ENCODE measurements at places on chromosomes 12 and 14.

- peak; percentile 31 for DNase-seq
These were observed 9.2 kb downstream of the HOXC8 start for GRCh38 chr12:54017878-54018467.

GRCh38 chr12:130254461-130255276 is 83.0 kb upstream of the PIWIL1 start:
- no peak for DNase-seq

DNA sequence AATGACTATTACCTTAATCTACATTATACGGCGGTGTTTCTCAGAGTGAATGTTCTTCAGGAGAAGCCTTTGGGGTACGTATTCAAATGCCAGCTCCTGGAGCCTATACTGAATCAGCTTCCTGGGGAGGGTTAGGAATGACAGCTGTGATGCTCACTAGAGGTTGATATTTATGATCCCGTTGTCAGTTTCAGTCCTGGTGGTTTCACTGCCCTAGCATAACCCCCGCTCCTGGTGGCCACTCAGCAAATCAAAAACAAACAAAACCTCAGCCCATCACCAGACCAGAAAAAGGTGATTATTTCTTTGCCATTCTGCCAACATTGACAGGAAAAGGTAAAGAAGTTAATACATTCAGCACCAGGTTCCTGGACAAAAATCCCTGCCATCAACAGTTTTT is 136.5 kb upstream of the CRY1 start:
- no peak for DNase-seq

DNA sequence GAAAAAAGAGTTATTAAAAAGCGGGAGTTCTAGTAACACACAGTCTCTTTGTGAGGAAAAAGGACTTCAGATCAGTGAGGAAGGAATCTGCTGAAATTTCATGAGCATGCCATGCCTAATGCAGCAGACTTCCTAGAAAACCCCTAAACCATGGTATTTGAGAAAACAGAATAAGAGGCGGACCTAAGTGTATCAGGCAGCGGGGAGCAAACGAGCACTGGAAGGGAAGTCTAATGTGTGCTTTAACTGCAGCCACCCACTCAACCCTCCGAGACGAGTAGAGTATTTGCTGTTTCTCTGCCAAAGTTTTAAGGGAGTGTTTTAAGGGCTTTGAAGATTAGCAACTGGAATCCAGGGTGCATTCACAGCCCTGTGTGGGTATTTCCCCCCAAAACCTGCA is 36.5 kb downstream of the ACADS start:
- DNase-seq: no peak

DNA sequence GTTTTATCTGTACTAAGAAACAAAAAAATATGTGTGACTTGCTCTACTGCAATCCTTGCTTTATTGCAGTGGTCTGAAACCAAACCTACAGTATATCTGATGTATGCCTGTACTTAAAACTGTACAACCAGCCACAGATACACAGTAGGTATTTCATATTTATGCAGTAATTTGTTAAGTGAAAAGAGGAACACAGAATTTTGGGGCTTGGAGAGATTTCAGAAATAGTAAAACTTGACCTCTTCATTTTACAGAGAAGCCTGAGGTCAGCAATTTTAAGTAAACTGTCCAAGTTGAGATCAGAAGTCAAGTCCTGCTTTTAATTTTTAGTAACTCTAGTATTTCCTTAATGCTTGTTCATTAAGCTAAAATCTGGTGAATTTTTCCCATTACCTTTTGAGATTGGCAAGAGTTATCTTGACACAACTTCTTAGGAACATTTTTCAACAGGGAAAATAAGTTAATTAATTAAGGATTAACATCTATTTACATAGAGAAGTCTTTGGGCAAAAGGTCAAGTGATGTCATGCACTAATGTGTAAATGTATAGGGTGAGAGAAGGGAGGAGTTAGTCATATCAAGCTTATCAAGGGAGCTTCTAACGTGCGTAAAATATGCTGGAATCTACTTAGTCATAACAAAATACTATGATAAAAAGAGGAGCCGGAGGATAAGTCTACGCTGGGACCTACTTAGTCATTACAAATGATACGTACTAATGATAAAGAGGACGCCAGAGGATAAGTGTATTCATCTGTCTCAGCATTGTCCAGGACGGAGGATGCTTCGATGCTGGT is 66.0 kb upstream of the GTF2A1 start:
- DNase-seq: no peak

GRCh38 chr14:44820230-44820964 is 141.3 kb downstream of the KLHL28 start:
- DNase-seq: no peak

GRCh38 chr12:72390146-72390545 is 118.0 kb downstream of the TRHDE start:
- no peak for DNase-seq

DNA sequence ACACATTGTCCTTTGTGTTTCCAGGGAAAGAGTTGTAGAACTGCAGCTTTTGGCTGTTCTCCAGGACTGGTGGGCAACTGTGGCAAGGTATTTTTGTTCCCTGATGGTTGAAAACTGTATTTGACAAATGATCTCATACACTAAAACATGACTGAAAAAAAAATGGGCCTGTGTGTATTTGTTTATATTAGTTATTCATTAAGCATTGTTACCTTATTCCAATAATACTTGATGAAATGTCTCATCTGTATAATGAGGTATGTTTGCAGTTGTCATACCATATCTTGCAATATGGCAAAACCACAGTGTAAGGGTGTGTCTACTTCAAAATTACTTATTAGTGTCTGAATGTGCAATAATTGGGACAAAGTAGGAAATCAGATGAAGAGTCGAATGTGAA is 479.4 kb upstream of the NOVA1 start:
- DNase-seq: no peak

DNA sequence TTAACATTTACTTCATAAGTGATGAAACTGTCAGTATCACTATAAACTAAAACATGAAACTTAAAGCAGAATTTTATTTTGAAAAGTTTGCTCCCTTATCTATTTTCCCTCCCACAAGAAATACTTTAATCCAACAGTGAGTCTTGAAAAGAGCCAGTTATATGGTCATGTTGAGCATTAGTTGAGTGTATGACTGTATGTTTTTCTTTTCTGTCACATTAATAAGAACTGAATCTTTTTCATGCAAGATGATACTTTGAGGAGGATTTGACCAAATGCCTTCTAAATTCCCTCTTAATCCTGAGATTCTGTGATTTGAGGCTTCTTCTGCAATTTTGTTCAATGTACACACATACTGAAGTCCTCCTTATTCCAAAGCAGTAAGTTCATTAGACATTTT is 33.7 kb upstream of the YARS2 start:
- no peak for DNase-seq

DNA sequence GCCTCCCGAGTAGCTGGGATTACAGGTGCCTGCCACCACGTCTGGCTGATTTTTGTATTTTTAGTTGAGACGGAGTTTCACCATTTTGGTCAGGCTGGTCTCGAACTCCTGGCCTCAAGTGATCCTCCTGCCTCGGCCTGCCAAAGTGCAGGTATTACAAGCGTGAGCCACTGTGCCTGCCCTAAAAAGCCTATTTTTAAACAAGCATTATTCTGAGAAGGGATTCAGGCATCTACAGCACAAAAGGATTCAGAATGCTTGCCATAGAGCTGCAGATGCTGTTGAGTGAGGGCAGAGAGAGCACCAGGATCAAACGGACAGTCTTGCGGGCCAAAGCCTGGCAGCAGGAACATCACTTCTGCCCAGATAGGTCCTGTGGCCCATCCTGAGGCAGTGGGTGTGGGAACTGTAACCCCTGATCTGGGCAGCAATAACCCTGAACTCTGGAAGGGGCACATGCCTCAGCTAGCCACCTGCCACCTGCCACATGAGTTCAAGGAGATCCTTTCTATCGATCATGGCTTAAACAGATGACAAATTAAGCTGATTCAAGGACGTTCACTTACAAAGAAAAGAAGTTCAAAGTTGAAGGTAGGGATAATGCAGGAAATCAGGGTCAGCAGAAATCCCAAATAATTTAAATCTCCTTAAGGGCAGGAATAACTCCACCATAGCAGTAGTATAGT is 16.8 kb upstream of the SNX6 start:
- no peak for DNase-seq

DNA sequence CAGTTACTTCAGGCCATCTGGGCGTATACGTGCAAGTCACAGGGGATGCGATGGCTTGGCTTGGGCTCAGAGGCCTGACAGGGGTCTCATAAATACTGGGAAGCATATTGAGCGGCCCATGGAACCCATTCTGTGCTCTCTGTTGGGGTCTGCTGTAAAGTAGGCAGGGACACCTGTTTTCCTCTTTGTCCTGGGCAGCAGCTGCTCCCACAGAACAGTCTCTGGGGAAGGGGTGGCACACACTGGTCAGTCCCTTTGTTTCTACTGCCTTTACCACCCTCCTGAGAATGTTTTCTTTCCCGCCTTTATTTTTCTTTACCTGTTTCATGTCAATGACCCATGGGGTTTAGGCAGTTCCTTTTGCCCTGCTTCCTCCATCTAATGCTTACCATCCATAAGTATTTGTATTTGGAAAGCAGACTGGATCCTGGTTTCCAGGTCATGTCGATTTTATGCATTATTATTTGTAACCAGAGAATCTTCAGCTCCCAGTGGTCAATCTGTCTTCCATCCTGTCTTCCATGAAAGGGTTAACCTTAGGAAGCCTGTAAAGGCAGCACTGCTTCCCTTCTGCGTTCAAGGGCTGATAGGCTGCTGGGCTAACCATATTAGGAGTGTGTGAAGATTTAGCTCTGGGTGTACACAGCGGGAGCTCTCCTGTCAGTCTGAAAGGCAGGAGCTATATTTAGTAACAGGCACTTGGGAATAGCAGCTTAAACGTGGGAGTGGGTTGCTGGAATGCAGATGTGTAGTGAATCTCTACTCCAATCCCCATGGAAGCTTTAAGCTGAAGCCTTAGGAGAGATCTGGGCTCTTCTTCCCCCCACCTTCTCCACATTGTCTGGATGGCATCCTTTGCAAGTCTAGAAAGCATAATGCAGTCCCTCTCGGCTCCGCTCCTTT is 124.0 kb downstream of the DYRK2 start:
- no peak for DNase-seq

DNA sequence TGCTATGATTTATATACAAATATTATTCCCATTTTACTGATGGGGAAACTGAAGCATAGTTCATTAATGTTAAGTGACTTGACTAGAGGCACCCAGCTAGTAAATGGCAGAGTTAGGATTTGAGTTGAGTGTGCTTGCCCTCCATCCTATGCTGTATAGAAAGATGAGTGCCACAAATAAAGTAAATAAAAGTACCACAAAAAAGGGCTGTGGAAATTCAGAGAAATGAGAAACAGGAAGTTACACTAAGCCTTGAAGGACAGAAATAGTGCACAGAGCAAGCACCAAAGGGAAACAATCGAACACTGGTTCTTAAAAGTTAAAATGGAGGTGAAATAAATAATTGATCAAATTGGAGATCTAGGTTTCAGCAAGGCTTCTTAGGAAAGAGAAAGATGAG is 9.2 kb upstream of the ABCD2 start:
- no peak for DNase-seq

DNA sequence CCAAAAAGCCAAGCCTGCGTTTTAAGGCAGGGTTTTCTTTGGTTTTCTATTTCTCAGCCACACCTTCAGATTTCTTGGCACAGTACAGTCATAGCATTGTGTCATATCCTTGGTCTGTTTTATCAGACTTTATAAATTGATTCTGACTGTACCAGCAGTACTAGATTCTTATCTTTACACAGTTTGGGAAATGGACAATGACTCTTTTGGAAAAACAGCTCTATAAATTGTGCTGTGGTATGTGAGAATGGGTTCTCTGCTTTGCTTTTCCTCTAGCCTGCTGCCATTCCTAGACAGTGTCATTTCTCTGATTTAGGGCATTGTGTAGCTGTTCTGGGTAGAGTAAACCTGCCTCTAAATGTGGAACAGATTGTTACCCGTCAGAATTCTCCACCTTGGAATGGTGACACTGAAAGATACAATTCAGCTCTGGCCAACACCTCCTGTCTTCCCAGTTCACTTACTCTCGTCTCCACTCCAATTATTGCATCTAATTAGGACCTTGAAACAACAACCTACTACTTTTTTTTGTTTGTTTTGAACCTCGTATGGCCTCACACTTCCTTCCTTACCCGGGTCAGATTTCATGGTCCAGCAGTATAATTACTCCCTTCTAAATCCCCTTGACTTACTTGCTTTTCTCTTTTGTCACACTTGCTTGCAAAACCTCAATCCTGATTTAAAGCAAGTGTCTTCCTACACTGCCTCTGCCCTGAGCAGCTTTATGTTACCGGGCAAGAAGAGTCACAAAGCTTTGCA is 226.3 kb downstream of the ERC1 start:
- DNase-seq: no peak

Data from activated T-helper 1 cell treated with anti-CD3 and anti-CD28 coated beads, Interleukin-2, amount 50 U/mL, for 16 hours (primary cell).